ENCODE measurements at places on chromosomes 6 and 20.

GRCh38 chr6:122772724-122773415, 6.6 kb upstream of the FABP7 start:
- DNase-seq: no peak

- DNase-seq: no peak
These were observed 10.2 kb downstream of the BTN3A1 start for GRCh38 chr6:26412228-26412627.

- no peak for DNase-seq
These were observed 34.5 kb downstream of the NTSR1 start for GRCh38 chr20:62742979-62743776.

GRCh38 chr6:47188588-47189021, 121.1 kb downstream of the TNFRSF21 start:
- DNase-seq: no peak
